A549 treated with Mapracorat at 1 μM for 4 hours (cell line): ENCODE measurements at places on chromosomes 7 and 10. TPM values are rescaled to one million over a fixed set of nuclear protein-coding genes. Genes with fewer than 3 reads are reported as not detected.

The CLEC2L gene
- not detected in 5 replicates for total RNA-seq

The OLAH gene
- total RNA-seq: 0.39 to 1.0 TPM (median 0.51 TPM) in 5 replicates

The ATOH7 gene
- total RNA-seq: 0.12 to 0.27 TPM (median 0.17 TPM) in 4 of 5 replicates, not detected in the other

The SPAM1 gene
- not detected in 5 replicates for total RNA-seq

The REEP3 gene
- 15.9 to 21.1 TPM (median 19.6 TPM) in 5 replicates for total RNA-seq

The TYW1 gene
- total RNA-seq: 13.6 to 15.0 TPM (median 13.8 TPM) in 5 replicates

The BTBD16 gene
- 0.28 to 0.88 TPM (median 0.57 TPM) in 5 replicates for total RNA-seq

The PRLHR gene
- not detected in 5 replicates for total RNA-seq

The LRGUK gene
- 0.18 to 0.37 TPM (median 0.26 TPM) in 5 replicates for total RNA-seq

The IGFBP1 gene
- total RNA-seq: 42.0 to 63.6 TPM (median 60.6 TPM) in 5 replicates

The HOXA1 gene
- 2.5 to 3.4 TPM (median 3.0 TPM) in 5 replicates for total RNA-seq

The MSS51 gene
- 0.36 to 0.80 TPM (median 0.38 TPM) in 5 replicates for total RNA-seq

The CXCL12 gene
- total RNA-seq: 0.07 to 0.66 TPM (median 0.23 TPM) in 5 replicates

The PON3 gene
- total RNA-seq: 30.2 to 41.2 TPM (median 36.7 TPM) in 5 replicates

The CHN2 gene
- total RNA-seq: 0.05 to 0.35 TPM (median 0.27 TPM) in 4 of 5 replicates, not detected in the other

The CRYGN gene
- not detected in 5 replicates for total RNA-seq
